Glomerular endothelial cell (primary cell): ENCODE measurements at places on chromosomes 5 and 9. TPM values are rescaled to one million over a fixed set of nuclear protein-coding genes. Genes with fewer than 3 reads are reported as not detected.

DNA sequence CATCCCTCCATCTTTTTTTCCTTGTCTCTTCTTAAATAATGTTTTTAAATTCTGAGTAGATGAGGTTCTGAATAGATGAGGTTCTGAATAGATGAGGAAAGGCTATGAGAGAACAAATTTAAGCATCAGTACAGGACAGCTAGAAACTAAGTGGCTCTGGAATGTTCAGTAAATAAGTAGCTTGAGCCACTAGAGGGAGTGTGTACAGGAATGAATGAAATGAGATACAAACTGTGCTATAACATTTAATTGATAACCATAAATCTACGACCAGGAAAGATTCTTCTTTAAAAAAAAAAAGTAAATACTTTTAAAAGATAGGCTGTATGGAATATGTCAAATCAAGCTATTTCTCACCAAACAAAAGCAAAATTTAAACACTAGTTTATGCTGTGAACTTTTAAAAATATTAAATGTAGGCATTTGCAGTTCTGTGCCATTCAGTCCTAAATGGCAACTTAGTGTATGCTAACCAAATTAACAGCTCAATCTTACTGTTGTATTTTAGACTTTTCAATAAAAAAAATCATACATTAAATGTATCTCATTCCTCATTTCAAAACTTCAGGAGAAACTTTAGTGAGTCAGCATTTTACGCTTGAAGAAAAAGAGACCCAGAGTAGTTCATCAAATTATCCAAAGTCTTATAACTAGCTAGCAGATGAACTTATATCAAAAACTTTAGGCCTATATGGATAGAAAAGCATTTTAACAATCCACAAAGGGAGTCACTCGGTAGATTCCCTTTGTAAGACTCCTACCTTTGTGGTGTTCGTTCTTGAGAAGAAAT is 70.4 kb upstream of the SNX2 start:
- DNase-seq: peak; percentile 36

DNA sequence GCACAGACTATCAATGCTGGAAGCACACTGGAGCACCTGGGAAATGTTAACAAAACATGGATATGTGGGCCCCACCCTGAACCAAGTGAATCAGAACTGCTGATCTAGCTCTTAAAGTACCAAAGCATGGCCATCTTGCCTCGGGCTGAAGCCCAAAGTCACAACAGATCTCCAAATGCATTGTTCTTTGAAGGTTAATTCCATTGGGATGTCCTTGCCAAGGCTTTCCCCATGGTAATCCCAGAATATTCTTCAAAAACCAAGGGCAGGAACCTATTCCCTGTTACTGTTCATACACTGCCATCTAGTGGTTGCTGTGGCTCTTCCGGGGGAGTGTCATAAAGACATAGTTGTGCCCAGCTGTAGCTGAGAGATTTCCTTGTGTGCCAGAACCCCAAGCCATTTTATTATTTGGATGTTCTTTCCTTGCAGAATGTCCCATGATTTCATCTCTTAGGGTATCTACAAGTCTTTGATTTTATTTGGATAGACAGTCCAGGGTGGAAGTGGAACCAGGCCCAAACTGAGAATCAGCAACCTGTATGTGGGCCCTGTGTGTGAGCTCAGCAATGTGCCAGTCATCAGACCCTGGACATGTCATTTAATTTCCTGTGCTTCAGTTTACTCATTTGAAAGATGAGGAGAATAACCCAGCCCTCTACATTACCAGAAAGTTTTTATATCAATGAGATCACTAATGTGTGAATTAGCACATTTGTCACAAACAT is 290.0 kb downstream of the ACTL7B start:
- peak; percentile 69 for DNase-seq

DNA sequence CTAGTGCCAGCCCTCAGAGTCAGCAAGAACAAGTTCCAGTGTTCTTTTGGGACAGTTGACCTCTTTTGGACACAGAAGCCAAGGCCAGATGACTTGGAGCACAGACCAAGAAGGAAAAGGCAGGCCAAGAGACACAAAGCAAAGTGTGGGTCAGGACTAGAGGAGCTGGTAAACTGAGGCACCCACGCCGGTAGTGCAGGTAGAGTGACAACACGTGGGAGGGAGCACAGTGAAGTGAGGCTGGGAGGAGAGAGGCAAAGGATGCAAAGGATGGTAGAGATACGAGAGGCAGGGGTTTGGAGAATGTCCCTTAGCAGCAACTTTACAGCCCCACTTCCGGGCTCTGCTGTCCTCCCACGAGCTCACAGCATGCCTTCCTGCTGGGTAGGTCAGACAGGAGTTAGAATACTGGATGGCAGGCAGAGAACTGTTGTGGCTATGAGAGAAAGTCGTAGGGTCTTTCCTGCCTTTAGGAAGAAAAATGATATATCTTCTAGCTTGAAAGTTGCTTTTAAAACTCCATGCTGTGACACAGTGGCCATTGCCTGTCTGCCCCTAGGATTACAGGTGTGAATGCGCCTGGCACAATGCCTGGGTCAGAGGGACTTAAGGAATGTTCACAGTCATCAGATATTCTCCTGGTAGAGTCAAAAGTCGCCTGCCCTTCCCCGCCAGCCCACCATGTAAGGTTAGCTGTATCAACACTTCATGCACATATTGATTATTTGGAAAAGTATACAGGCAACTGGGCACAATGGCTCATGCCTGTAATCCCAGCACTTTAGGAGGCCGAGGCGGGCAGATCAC is 97.9 kb downstream of the PDE8B start:
- DNase-seq: no peak

DNA sequence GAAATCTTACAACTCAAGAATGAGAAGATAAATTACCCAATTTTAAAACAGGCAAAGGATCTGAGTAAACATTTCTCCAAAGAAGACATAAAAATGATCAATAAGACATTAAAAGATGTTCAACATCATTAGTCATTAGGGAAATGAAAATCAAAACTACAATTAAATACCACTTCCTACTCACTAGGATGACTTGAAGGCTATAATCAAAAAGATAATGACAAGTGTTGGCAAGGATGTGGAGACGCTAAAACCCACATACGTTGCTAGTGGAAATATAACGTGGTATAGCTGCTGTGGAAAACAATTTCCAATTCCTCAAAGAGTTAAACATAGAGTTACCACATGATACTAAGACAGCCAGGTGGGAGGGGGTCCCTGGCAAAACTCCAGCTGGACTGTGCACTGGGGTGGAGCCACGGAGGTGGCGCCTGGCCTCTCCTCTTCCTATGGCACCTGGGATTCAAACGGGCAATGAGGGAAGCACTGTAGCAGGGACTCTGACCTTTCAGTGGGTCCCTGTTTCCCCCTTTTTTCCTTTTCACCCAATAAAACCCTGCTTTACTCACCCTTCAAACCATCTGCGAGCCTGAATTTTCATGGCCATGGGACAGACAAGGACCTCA is 5.9 kb downstream of the ARSB start:
- no peak for DNase-seq

DNA sequence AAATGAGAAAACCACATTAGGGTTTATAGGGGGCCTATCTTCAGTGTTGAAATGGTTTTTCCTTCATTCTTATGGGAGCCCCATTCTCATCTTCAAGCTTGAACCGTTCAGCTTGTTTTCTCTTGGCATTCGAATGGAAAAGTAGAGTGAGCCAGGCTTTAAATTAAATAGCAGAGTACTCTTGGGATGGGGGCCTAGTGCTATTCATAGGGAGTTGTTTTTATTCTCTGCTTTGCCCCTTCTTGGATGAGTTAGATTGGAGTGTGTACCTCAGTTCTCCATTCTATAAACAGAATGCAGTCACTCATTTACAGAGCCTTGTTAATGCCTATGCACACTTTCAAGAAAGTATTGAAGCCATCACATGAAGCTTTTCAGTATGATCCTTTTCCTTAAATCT is 127.9 kb downstream of the FAM170A start:
- no peak for DNase-seq

- DNase-seq: no peak
Observed at GRCh38 chr5:134769206-134769605, 10.6 kb downstream of the DDX46 start.

- DNase-seq: no peak
Observed at GRCh38 chr5:66232706-66233445, 88.8 kb downstream of the SREK1 start.

The ABLIM3 gene
- total RNA-seq: 57.9 and 60.4 TPM in 2 replicates

DNA sequence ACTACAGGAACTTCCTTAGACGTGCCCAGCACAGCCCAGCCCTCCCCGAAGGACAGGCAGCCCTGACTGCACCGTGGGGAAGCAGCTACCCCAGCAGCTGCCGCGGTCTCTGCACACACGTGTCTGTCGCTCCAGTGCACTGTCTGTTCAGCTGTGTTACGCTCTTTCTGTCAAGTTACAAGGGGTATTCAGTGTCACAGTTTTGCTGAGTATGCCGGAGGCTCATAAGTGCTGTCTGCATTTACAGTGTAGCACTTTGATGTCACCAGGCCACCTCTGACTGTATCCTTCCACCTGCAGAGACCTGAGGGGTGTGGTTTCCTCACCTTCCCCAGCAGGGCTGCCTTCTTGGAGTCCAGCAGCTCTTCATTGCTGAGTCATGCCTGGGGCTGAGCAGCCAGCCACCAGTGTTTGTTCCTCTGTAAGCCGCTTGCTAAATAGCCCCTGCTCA is 126.8 kb downstream of the EHMT1 start:
- DNase-seq: no peak

The LAMC3 gene
- total RNA-seq: 0.12 and 0.63 TPM in 2 replicates

DNA sequence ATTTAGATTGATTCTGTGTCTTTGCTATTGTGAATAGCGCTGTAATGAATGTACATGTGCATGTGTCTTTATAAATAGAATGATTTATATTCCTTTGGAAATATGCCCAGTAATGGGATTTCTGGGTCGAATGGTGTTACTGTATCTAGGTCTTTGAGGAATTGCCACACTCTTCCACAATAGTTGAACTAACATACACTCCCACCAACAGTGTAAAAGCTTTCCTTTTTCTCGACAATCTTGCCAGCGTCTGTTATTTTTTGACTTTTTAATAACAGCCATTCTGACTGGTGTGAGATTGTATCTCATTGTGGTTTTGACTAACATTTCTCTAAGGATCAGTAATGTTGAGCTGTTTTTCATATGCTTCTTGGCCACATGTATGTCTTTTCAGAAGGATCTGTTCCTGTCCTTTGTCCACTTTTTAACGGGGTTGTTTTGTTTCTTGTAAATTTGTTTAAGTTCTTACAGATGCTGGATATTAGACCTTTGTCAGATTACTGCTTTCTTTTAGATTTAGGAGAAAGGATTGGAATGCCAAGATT is 125.0 kb upstream of the NR5A1 start:
- no peak for DNase-seq

DNA sequence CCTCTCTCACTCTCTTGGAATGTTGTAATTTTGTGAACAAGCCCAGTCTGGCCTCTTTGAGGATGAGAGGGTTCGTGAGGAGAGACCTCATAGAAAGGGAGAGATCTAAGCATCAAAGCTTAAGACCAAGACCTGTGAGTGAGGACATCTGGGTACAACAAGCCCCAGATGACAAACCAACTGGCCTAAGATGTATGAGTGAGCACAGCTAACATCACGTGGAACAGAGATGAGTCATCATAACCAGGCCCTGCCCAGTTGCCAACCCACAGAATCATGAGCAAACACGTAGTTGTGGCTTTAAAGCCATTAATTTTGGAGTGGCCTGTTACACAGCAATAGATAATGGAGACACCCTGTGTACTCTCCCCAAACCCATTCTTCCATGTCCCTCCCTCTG is 439.1 kb upstream of the KIF2A start:
- DNase-seq: no peak

GRCh38 chr9:124947727-124948391 is 7.0 kb upstream of the GOLGA1 start:
- no peak for DNase-seq

- DNase-seq: no peak
Observed at GRCh38 chr5:92002721-92003274, 619.7 kb upstream of the ARRDC3 start.
